ENCODE measurements at places on chromosomes 4 and X.

DNA sequence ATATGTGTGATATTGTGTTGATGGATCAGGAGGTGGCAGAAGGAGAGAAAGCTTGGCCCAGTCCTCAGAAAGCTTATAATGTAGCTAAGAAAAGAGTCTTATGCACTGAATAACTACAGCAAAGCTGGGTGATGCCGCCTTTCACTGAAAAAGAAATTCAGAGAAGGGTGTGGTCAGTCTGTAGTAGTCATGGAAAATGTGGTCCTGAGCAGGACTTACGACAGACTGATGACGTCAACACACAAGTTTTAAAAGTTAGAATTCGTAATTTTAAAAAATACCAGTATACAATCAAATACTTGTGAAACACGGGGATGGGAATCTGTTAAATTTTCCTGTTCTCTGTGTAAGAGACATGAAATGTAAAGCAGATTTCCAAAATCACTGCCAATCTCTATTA lies 87.0 kb upstream of the RAPGEF2 start:
- no peak for DNase-seq

DNA sequence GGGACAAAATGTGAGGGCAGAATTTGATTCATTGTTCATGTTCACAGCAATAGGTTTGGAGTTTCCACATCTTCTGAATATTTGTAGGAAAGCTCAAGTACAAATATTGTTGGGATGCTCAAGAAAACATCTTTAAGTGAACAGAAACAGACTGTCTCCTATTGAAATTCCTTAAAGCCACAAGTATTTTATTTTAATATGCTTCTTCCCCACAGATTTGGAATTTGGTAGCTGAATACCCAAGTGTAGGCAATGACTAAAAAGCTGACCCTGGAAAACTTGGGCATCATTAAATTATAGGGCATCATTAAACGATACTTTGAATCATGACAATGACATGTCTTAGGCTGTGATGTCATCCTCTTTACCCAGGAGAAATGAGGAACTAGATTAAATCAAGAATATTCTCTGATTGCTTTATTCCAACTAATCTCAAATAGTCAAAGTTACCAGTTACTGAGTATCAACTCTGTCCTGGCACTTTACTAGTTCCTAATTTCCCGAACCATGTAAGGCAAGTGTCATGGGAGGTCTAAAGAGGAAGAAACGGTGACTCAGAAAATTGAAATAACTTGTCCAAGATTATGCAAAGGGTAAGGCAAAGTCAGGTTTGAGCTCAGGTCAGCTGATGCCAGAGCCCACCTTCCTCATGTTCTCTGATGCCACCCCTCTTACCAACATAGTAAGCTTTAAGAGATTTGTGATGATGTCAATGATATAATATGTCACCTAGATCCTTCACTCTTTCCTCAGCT lies 223.1 kb upstream of the LEF1 start:
- DNase-seq = no peak

DNA sequence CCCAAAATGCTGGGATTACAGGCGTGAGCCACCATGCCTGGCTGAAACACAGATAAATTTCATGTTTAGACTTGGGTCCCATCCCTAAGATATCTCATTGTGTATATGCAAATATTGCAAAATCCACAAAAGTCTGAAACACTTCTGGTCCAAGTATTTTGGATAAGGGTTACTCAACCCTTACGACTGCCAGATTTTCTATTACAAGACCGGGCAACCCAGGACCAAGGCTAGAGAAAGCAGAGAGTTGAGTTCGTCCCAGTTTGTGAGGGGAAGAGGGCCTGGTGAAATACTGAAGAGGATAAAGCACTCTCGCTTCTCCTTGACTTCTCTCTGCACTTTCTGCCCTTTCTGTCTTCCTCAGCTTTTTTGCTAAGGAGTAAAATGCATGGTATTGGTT lies 34.5 kb downstream of the ZFX start:
- DNase-seq = no peak

DNA sequence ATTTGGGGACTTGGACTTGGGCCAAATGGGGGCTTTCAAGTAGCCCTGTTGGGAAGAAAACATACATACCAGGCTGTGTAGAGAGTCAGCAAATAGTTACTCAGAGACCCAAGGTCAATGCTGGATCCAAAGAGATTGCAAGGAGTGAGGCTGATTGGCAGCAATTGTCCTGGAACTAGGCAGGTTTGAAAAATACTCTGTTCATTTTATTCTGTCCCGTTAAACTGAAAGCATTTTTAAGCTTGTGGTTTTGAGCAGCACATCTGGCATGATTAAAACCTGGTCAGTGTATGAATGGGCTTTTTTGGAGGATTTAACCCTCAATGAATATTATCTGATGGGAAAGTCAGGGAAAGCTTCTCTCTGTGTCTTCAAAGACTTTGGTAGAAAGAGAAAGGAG lies 294.3 kb upstream of the BOD1L1 start:
- no peak for DNase-seq

DNA sequence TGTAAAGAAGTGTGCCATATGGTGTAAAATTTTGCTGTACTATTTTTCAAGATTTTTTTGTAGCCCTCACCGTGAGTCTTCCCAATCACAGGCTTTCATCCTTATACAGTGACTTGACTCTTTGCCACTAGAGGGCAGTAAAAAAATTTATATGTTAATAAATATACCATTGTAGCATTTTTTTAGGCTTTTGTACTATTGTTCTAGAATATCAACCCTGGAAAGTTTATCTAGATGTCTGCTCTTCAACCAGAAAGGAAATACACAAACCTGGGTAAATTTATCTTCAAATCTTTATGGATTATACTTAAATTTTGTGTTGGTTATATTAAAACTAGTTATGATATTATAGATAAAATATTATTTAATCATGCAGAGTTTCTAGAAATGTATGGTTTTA lies 235.3 kb downstream of the TENM3 start:
- DNase-seq = no peak

GRCh38 chr4:155879767-155880166 lies 13.7 kb upstream of the ASIC5 start:
- DNase-seq = no peak

DNA sequence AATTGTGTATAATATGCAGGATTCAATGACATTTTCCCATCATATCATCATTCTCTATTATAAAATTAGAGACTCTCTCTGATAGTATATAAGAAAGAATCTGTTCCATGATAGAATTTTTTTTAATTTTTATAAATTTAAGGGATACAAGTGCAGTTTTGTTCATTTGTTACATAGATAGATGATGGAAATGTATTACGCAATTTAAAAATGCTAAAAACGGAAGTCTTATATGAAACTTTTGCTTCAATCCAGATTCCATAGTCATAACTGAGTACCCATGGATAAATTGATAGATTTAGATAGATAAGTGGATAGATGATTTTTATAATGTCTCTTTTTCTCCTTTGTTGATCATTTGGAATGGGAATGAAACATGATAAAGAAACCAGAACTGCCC lies 24.9 kb upstream of the MAGEB2 start:
- no peak for DNase-seq

DNA sequence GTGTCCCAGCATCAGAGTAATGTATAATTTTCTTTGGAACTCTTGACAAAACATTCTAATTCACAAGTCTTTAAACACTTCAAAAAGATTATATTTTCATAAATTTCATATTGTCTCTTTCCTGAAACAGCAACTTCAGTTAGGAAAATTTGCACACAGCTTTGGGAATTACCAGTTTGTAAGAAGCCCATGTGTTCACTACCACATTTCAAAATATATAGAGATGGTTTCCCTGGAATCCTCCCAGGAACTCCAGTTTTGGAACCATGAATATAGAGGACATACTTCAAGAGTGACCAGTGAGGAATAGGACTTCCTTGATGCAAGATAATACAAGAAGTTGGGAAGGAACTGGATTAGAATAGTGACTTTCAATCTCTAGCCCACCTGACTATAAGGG lies 28.7 kb upstream of the HPGDS start:
- no peak for DNase-seq

DNA sequence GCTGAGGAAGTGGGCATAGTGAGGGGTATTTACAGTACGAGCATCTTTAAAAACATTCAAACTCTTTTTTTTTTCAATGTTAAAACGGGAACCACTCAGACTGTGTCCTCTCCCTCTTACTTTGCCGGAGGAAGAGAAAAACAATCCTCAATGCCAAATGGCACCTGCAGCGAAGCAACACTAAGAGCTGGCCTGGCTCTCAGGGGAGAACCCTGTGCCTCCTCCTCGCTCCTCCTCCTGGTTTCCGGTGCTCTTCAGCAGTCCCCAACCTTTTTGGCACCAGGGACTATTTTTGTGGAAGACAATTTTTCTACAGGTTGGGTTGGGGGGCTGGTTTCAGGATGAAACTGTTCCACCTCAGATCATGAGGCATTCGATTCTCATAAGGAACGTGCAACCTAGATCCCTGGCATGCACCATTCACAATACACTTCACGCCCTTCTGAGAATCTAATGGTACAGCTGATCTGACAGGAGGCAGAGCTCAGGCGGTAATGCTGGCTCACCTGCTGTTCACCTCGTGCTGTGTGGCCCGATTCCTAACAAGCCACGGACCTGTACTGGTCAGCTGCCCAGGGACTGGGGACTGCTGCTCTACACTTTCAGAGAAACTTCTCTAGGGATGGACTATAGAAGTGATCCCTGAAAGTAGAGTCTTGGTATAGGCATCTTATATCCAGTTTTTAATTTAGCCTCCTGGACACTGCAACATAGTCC lies 404.1 kb downstream of the RAPGEF2 start:
- no peak for DNase-seq

- no peak for DNase-seq
Observed at GRCh38 chr4:156815717-156816359, 155.8 kb downstream of the PDGFC start.

DNA sequence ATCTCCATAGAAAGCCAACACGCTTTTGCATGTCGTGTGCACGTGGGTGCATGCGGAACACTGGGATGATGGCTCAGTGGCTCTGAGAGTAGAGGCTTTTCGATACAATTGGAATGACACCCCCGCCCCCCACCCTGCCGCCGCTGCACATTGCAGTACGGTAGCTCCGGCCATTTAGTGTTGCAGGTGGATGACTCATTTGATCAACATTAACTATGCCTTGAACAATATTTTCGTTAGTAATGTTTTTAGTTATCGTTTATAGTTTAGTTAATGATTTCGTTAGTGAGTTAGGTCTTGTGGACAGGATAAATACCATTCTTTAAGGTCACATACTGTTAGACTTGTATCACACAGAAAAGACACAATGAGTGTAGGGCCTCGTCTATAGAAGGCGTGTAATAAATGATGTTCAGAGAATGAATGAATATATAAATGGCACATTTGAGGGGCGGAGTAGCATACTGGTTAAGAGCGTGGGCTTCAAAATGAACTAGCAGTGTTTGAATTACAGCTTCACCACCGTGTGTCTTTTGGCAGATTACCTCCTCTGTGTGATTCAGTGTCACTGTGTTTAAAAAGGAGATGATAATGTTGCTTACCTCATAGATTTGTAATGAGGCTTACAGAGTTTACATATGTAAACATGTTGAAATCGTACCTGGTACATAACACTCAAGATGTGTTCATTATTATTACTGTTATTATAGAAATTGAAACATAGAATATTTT lies 67.2 kb upstream of the TENM3 start:
- DNase-seq = no peak

GRCh38 chrX:57930051-57930450 lies 19.8 kb upstream of the ZXDA start:
- no peak for DNase-seq

DNA sequence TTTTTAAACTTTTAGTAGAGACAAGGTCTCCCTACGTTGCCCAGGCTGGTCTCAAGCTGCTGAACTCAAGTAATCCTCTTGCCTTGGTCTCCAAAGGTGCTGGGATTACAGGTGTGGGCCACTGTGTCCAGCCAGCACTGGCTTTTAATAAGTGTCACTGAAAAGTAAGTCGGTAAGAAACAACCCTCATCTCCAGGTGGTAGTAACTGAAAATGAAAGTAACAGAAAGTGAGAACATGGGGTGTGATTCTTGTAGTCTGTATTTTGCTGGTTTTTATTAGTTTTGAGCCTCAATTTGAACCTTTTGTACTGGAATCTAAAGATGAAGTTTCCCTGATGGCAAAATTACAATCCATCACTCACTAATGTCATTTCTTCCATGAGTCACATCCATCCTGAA lies 238.1 kb upstream of the AGA start:
- no peak for DNase-seq

GRCh38 chrX:65195621-65196020 lies 219.4 kb upstream of the ZC4H2 start:
- no peak for DNase-seq

DNA sequence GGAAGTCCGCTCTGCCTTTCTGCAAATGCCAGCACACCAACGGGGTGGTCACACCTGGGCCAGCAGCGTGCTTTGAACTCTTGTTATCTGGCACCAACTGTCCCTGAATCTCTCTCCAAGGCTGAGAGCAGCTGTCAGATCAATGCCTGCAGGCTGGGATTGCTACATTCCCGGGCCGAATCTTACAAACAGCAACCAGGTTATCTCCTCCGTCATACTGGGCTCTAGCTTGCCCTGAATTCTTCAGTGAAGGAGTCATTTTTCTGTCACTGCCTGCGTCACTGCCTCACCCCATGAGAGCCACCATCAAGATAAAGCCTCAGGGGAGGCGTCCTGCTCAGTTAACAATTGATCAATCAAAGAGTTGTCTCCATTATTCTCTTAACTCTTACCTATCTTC lies 329.4 kb upstream of the PPARGC1A start:
- DNase-seq = no peak

DNA sequence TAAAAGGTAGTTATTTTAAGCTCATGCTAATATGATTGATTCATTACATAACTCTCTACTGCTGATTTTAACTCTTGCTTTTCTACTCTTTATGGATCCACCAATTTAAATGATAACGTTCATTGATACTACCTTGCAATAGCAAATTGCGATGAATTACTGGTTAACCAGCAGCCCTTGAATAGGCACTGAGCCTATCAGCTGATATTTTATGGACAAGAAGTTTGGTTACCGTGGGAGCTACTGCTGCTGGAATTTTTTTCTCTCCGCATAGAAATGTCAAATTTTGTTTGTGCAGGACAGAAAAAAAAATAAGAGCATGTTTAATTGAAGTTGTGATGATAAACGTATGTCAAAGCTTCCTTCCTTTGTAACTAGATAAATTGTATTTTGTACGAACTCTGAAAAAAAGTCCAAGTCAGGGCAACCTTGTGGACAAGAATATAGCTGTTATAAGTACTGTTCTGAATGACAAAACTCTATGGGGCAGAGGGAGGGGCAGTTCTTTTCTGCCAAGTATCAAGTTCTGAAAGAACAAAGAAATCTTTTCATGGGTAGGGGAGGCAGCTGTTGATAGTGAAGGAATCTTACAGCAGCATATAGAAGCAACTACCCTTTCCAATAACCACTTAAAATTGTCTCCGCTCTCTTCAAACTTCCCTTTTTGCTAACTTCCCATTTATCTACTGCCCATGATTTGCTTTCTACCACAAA lies 434.9 kb upstream of the PABPC4L start:
- DNase-seq = no peak

GRCh38 chrX:138877746-138878145 lies 166.2 kb upstream of the FGF13 start:
- no peak for DNase-seq

DNA sequence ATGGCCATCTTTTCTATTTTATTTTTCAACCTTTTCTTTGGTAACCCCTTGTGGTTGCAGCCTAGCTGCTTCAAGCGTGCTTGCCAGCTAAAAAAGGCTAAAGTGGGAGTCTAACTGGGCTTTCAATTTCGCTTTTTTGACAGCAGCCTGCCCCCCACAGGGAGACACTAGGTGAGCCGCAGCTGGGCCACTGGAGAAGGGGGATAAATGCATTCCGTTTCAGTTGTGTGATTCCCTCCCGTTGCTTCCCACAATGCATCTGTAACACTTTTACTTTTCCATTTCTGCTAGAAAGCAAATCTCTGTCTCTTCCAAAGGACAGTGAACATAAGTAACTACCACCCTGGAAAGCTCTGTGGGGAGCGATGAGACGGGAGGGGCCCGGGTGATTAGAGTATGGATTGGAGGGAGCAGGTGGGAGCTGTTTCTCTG lies 86.3 kb upstream of the RAPGEF2 start:
- no peak for DNase-seq

Data from stimulated activated CD8-positive, alpha-beta memory T cell treated with anti-CD3 and anti-CD28 coated beads, Interleukin-12 subunit alpha, Interleukin-12 subunit beta, amount 100 ng/mL, for 4 hours (primary cell).